Stimulated activated CD8-positive, alpha-beta memory T cell treated with anti-CD3 and anti-CD28 coated beads, Interleukin-7, amount 100 ng/mL, for 1 hour (primary cell): ENCODE measurements at places on chromosomes 12 and 14.

GRCh38 chr14:68393259-68393658 is 399.6 kb downstream of the ZFP36L1 start:
- DNase-seq, result no peak

DNA sequence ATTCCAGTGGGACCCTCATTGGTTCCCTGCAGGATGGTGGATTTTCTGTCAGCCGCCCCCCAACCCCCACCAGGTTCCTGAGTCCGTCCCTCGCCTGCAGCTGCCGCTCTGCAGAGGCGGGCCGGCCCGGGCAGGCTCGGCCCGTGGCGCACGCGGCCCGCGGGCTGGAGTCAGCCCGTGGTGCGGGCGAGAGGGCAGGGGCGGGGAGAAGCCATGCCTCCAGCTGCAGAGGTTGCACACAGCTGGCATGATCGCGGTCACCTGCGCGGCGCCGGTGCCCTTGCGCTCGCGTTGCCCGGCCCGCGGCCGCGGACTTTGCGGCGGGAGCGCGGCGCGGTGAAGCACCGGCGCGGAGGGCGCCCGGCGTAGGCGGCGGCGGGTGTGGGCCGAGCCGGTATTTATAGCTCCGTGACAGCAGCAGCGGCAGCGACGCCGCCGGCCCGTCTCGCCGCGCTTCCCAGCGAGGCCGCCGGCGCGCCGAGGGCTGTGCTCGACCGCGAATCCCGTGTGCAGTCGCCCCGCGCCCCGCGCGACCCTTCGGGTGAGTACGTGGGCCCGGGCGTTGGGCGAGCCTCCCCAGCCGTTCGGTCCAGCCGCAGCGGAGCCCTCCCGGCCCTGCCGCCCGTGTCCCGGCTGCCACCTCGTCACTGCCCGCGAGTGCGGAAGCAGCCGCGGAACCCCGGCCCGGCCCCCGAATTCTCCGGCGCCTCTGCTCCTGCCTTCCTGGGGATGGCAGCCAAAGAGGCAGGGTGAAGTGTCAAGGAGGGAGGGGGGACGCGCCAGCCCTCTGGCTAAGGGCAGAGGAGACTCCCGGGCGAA is at the start of gene TMEM117:
Gene TMEM117, plus strand, starts transcription at position 426 of the 819 bp plus-strand sequence.
- DNase-seq, result peak; percentile 34

GRCh38 chr12:66047411-66048021 is 83.0 kb downstream of the LLPH start:
- no peak for DNase-seq

GRCh38 chr14:68247676-68248268 is 428.2 kb downstream of the RAD51B start:
- no peak for DNase-seq

DNA sequence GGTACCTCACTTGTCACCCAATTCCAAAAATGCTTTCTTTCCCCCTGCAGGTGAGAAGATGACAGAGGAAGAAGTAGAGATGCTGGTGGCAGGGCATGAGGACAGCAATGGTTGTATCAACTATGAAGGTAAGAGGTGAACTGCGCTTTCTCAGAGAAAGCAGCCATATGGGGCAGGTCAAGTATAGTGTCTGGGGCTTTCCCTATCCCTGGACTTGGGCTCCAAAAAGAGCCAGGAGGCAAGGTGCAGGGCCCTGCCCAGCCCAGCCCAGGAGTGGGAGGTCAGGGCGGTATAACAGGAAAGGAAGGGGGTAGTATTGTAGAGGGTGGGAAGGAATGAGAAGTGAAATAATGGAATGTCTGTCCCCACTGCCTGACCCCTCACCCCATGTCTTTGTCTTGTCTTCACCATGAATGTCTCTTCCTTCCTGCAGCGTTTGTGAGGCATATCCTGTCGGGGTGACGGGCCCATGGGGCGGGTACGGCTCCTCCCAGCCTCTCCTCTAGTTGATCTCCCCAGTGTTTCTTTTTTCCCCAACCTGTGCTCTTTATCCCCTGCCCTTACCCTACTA is 2.1 kb downstream of the MYL6 start:
- no peak for DNase-seq

GRCh38 chr14:25116607-25117006 is 66.7 kb upstream of the STXBP6 start:
- no peak for DNase-seq

GRCh38 chr12:103780992-103781391 is 60.0 kb downstream of the NT5DC3 start:
- DNase-seq, result no peak

GRCh38 chr14:44982594-44982993 is 20.6 kb downstream of the TOGARAM1 start:
- DNase-seq, result no peak

DNA sequence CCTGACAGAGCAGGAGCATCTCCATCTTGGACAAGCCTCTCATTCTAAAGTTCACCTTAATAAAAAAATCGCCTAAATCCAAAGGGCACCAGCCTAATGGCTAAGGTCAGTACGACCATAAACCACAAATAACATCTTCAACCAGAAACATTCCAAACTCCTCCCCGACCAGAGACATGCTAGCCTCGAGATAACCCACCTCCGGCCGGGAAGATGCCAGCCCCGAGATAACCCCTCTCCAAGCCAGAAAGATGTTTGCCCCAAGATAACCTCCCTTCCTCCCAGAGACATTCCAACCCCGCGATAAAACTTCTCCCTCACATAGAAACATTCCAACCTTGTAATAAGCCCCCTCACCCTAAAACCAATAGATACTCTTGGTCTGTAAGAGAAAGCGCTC is 86.8 kb upstream of the PKP2 start:
- DNase-seq, result no peak
